ENCODE measurements at places on chromosomes 2 and 18.

DNA sequence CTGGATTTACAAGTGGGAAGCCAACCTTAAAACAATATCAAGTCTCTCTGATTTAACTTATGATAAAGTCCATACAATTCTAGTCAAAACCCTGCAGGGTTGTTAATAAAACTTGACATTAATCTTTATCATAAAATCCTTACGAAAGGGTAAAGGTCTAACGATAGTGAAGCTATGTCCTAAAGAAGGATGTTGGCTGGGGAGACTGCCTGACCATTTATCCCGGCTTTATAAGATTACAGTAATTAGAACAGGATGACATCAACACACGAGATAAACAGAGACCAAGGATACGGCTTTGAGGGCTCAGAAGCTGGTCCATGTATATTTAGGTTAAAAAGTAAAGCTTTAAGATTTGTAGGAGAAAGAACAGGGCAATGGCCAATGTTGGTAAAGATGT, 189.0 kb upstream of the COPS8 start:
- DNase-seq, result no peak

DNA sequence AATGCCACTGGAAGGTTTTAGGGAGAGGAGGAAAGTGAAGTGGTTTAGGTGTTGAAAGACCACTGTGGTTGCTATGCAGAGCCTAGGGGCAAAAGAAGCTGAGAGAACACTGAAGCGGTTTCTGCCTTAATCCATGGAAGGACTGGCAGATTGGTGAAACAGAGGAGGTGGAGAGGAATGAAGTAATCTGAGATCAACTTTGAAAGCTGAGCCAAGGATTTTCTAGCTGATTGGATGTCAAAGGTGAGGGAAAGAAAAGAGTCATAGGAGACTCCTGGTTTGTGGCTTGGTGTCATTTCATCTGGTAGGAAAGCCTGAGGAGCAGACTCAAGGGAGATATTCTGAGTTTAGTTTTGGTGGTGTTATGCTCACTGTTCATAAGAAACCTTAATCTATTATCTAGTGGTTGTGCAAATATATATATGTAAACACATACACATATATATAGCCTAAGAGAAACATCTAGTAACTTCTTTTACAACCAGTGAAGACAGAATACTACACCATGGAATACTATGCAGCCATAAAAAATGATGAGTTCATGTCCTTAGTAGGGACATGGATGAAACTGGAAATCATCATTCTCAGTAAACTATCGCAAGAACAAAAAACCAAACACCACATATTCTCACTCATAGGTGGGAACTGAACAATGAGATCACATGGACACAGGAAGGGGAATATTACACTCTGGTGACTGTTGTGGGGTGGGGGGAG, 134.1 kb upstream of the CREB1 start:
- DNase-seq, result no peak

GRCh38 chr2:199946836-199947235, 8.5 kb downstream of the TYW5 start:
- no peak for DNase-seq

- DNase-seq, result no peak
Observed at GRCh38 chr18:35491700-35492077, 6.1 kb downstream of the INO80C start.

DNA sequence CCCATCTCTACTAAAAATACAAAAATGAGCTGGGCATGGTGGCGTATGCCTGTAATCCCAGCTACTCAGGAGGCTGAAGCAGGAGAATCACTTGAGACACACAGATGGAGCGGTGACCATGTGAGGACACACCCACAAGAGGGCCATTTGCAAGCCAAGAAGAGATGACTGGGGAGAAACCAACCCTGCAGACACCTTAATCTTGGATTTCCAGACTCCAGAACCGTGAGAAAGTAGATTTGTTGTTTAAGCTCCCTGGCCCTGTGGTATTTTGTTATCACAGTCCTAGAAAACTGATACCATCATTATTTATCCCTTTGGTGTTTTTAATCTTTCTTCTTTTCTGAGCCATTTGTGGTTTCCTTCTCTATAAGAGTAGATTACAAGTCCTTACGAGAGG, 88.6 kb upstream of the ID2 start:
- no peak for DNase-seq

DNA sequence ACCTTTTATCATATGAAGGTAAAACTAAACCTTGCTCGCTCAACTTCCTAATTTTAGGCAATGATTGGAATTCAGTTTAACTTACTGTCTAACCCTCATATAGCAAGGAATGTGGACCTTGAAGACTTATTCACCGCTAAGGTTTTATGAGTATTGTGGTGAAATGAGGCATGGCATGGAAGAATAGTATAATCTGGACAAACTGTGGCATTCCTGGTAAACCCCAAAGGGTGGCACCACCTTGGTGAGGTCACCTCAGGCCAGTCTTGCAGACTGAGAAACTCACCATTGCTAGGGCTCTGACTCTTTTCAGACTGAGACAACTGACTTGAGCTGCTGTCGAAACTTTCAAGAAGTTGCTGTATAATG, 51.1 kb upstream of the EHBP1 start:
- DNase-seq, result no peak

GRCh38 chr2:196322973-196323810, 151.8 kb upstream of the STK17B start:
- DNase-seq, result no peak

- DNase-seq, result peak; percentile 35
Observed at GRCh38 chr2:29923110-29923721, 1.8 kb upstream of the ALK start.
